ENCODE measurements at places on chromosomes 7 and 10. TPM values are rescaled to one million over a fixed set of nuclear protein-coding genes. Genes with fewer than 3 reads are reported as not detected.

- no peak for DNase-seq
These were observed 12.0 kb upstream of the GSDME start for GRCh38 chr7:24769014-24769830.

- no peak for DNase-seq
These were observed 251.2 kb downstream of the ARHGAP12 start for GRCh38 chr10:31677195-31678138.

GRCh38 chr7:81367326-81367931 lies 402.4 kb downstream of the HGF start:
- DNase-seq: no peak

DNA sequence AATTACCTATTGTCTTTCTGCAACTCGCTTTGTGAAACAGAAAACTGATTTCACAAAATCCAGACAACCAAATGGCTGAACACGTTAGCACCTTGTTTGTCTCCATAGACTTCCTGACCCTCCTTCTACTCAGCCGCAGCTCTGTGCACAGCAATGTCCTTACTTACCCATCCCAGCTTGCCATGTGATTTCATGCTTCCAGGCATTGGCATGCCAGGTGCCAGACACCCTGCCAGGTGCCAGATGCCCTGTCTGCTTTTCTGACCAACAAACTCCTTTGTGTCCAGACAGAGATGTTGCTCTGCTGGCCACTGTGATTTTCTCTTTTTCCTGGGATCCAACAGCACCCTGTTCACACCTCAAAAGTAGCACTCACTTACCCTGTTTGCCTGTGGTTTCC lies 16.1 kb upstream of the FAM170B start:
- no peak for DNase-seq

GRCh38 chr7:3578399-3578798 lies 277.3 kb downstream of the SDK1 start:
- DNase-seq: no peak

- DNase-seq: no peak
These were observed 298.2 kb upstream of the GALNT17 start for GRCh38 chr7:70833726-70834125.

- no peak for DNase-seq
These were observed 85.4 kb downstream of the KCNMA1 start for GRCh38 chr10:77552252-77552651.

DNA sequence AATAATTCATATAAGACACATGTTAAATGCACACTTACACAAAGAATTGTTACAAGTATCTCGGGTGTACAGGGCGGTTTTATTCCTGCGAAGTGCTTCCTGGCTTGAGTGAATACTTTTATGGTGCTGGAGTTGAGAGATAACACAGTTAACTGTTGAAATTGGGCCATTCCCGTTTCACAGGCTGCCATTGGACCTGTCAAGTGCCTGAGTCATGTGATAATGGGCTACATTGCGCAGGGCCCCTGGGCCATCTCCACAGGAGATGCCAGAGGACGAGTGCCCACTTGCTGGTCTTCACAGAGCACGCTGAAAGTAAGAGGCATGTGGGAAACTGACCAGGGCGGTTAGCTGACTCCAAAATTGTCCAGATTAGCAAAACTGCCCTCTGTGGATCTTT lies 4.8 kb downstream of the FBH1 start:
- no peak for DNase-seq

DNA sequence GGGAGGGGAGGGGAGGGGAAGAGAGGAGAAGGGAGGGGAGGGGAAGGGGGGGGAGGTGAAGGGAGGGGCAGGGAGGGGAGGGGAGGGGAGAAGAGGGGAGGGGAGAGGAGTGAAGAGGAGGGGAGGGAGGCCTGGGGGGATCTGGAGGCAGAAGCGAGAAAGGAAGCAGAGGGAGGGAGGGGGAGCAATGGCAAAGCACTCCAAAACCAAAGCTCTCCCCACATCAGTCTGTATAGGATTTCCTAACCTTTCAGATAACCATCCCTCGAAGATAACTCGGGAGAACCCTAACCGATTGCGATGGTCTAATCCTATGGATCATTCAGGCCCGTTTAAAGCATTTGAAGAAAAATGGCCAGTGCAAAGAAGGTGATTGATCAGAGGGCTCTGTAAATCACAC lies 19.0 kb downstream of the EBF3 start:
- DNase-seq: no peak

DNA sequence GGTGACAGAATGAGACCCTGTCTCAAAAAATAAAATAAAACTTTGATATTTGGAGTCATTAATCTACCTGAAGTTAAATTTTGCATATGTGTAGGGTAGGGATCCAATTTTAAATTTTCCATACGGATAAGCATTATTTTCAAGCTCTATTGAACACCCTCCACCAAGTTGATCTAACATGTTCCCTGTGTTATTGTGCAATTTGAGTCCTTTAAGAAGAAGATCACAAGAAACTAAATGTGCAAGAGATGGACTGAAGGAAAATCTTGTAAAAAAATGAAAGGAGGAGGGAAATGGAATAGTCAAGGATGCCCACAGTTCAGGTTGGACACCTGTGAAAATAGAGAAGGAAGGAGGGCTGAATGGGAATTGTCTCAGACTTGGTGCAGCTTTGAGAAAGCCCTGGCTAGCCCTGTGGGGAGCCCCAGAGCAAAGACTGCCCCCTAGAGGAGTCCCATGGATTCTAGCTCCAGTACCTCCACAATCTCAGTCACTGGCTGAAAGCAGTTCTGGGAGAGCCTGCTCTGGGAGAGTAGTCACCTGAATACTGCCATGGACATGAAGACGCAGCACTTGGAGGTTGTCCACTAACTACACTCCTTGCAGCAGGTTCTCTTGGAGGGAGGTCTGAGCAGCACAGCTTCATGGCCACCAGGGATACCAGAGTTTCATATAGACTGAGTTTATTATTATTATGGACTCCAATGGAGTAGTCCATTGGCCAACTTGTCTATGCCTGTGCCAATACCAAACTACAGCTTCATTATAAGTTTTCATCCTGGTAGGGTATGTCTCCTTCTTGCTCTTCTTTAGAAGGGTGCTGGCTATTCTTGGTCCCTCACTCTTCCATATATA lies 5.7 kb upstream of the TIAL1 start:
- DNase-seq: no peak

GRCh38 chr7:148932-149790 lies 43.2 kb upstream of the FAM20C start:
- peak; percentile 98 for DNase-seq

- no peak for DNase-seq
These were observed 2.7 kb downstream of the MAP3K8 start for GRCh38 chr10:30436671-30437030.

DNA sequence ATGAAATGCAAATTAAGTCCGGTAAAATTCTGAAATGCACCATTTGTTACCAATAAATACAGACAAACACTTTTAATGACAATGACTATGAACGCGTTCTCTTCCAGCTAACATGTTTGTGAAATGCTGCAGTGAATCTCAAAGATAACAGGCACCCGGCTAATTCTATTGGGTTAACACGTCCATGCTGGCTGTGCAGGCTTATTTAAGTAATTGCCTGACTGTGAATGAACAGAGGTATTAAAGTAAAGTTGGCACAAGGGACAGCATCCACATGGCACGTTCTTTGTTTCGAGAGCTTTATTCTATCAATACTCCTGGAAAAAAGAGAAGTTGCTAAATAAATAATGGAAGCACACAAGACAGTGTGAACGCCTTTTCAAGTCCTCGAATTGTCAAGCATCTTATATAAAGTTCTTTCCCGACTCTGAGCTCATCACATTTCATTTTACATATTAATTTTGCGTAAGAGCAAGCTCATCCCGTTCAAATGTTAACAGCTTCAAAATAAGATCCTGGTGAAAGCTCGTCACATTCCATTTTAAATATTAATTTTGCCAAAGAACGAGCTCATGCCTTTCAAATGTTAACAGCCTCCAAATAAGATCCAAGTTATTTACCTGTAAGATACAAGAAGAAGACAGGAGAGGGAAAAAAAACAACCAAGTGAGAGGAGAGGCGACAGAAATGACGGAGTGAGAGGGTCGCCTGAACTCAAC lies 111.3 kb upstream of the RHEB start:
- no peak for DNase-seq

GRCh38 chr7:30923774-30924413 lies 12.2 kb downstream of the AQP1 start:
- peak; percentile 42 for DNase-seq

DNA sequence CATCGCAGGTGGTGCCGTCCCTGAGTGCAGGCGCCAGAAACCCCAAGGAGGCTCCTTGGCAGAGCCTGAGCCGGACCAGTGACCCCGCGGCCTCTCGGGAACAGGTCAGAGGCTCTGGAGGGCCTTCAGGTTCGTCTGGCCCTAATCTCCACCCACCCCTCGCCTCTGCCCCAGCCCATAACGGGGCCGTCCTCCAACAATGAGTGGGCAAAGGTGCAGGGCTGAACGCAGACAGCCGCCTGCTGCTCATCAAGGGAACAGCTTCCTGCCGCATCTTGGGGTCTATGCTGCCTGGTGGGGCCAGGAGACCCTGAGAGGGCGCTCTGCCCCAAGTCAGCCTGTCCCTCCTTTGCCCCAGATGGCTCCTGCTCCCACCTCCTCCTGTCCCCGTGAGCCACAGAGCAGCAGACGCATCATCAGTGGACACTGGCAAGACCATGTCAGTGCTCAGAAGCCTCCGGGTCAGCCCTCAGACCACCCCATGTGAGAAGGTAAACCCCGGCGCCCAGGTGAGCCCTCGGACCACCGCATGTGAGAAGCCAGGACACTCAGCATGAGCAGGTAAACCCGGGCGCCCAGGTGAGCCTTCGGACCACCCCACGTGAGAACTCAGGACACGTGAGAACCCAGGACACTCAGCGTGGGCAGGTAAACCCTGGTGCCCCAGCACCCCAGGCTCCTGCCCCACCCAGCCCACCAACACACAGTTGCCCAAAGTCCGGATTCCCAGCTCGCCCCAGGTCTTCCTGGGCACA lies 142.0 kb downstream of the PTPRN2 start:
- no peak for DNase-seq

DNA sequence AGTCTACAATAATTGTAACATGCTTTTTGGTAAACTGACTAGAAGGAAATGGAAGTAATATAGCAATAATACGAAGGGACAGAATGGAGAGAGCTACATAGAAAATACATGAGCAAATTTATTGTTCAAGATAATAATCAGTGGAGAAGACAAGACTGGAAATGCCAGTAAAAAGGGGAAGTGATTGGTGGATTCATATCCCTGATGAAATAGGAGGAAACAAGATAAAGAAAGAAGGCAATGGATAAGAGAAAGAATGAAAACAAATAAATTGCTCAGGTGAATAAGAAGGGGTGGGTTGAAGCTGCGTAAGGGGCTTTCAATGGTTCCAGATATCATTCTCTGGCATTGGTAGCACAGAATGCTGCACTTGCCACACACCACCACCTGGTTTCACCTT lies 135.9 kb downstream of the LRRN3 start:
- no peak for DNase-seq

- DNase-seq: no peak
These were observed 193.1 kb downstream of the ADARB2 start for GRCh38 chr10:1544209-1544673.

- no peak for DNase-seq
These were observed 28.0 kb downstream of the NUDT1 start for GRCh38 chr7:2269991-2270460.

DNA sequence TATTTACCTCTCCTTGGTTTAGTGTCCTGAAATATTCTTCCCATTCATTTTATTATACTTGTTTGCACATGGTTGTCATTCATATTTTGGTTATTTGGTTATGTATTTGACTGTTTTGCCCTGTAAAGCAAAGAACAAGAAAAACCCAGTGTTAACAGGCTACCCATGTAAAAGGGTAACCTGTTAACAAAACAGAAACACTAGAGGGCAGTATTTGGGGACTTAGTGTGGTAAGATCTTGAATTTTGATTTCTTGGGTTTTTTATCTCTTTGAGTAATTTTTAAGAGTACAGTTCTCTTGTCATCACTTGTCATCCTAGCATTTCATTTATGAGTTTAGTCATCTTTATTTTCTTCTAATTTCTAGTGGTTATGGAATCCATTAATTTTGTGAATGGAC lies 51.3 kb downstream of the POLL start:
- no peak for DNase-seq

DNA sequence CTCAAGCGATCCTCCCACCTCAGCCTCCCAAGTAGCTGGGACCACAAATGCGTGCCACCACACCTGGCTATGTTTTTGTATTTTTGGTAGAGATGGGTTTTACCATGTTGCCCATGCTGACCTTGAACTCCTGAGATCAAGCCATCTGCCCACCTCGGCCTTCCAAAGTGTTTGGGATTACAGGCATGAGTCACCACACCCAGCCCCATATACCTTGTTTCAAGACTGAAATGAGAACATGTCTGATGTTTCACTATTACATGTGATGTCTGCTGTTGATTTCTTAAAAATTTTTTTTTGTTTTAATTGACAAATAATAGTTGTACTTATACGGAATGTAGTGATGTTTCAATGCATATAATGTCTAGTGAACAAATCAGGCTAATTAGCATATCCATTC lies 14.5 kb downstream of the KLHL7 start:
- no peak for DNase-seq

DNA sequence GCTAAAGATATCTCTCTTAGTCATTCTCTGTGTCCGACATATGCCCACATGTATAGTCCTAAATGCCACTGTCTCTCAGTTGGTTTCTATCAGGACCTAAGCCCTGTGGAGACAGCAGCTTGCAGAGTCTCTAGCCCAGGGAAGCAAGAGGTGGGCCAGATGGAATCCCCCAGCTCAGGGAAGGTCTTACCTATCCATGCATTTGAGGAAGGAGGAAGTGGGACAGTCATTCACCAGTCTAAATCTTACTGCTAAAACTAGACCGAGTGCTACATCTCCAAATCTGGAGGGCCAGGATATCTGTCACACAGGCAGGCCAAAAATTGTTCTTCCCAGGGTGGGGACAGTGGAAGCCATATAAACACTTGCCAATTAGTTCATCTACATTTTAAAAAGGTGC lies 26.4 kb upstream of the HERPUD2 start:
- DNase-seq: no peak

DNA sequence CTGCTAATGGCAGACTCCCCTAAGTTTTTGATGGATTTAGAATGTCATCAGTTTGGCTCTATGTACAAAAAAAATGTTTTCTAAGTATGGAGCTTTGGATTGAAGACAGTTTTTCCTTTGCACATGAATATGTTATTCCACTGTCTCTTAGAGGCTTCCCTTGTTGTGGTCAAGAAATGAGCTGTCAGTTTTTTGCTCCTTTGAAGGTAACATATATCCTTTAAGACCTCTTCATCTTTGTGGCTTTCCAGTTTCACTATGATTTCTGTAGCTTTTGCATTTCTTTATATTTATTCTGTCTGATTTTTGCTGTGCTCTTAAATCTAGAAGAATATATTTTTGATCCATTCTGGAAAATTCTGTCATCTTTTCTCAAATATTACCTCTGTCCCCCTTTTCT lies 15.8 kb upstream of the ODAD2 start:
- DNase-seq: no peak

The VAX1 gene
- not detected for total RNA-seq

The PCGF5 gene
- total RNA-seq: 33.8 TPM

The PSTK gene
- total RNA-seq: 3.5 TPM

The ZNF727 gene
- 0.76 TPM for total RNA-seq

The DLX5 gene
- not detected for total RNA-seq

The AGMO gene
- total RNA-seq: not detected

The ZNF25 gene
- total RNA-seq: 4.7 TPM

The SAMD9 gene
- total RNA-seq: 27.3 TPM

The CYP2C18 gene
- total RNA-seq: not detected

The VPS37D gene
- 0.25 TPM for total RNA-seq

The ANKRD22 gene
- total RNA-seq: 0.73 TPM

All from natural killer cell treated with Interleukin-12 subunit alpha and Interleukin-12 subunit beta and Interleukin-15 and Interleukin-18, amount 100 ng/mL, for 72 hours (primary cell).